ENCODE measurements at places on chromosomes 2 and 18.

DNA sequence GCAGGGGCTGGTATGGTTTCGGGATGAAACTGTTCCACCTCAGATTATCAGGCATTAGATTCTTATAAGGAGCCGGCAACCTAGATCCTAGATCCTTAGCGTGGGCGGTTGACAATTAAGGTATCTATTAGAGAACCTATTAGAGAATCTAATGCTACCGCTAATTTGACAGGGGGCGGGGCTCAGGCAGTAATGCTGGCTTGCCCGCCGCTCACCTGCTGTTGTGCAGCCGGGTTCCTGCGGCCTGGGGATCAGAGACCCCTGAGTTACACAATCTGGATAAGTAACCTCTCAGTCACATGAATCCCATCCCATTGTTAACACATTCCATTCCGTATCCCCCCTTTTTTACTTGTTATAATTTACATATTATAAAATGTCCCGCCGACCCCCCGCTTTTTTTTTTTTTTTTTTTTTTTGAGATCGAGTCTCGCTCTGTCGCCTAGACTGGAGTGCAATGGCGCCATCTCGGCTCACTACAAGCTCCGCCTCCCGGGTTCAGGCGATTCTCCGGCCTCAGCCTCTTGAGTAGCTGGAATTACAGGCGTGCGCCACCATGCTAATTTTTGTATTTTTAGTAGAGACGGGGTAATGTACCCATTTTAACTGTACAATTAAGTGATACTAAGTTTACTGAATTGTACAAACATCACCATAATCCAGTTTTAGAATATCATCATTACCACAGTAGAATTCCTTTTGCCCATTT, 42.0 kb upstream of the GPD2 start:
- no peak for DNase-seq

- DNase-seq, result no peak
These were observed 274.0 kb downstream of the TSN start for GRCh38 chr2:122029456-122029855.

DNA sequence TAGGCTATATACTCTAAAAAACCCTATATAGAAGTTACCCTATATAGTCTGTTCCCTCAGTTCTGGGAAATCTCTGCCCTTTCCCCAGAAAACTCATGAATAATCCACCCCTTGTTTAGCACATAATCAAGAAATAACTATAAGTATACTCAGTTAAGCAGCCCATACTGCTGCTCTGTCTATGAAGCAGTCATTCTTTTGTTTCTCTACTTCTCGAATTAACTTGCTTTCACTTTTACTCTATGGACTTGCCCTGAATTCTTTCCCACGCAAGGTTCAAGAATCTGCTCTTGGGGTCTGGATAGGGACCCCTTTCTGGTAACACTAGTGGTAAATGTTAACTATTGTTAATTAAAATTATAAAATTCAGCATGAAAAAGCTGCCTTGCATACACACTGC, 17.4 kb upstream of the AP1S3 start:
- no peak for DNase-seq

GRCh38 chr18:7485616-7486015, 81.5 kb upstream of the PTPRM start:
- DNase-seq, result no peak

- no peak for DNase-seq
These were observed 114.1 kb upstream of the PKDCC start for GRCh38 chr2:41933585-41934320.

- no peak for DNase-seq
These were observed 6.8 kb upstream of the CTAGE1 start for GRCh38 chr18:22424565-22424963.

DNA sequence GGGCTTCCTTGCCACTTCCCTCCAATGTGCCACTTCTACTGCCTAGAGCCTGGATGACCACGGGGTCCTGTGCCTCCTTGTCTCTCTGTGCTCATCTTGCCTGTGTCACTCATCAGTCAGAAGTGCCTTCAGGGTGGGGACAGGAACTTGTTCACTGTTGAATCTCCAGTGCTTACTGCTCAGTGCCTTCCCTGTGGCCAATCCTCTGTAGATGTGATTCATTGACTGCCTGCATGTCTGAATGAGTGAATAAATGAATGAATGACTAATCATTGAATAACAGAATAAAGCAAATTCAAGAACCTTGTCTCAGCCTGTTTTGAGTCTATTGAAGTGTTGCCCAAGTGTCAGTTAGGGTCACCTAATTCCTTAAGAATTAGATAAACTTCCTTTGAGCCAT, 42.3 kb upstream of the FAM136A start:
- no peak for DNase-seq

GRCh38 chr2:229032608-229033234, 238.4 kb downstream of the PID1 start:
- DNase-seq, result no peak

DNA sequence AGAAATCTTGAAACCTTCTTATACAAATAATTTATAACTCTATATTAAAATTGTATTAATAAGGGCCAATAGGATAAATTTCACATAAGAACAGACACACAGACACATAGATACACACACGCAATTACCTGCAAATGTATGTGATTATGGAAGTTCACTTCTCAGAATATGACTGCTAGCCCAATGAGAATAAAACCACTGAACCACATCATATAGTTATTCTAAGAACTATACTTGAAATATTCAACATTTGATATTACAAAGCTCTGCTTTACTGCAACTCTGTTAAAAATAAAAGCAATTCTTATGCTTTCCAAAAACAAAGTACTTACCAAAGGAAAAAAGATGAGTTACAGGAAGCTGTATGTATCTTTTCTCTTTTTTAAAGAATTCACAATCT, 51.1 kb downstream of the PGAP1 start:
- DNase-seq, result no peak

DNA sequence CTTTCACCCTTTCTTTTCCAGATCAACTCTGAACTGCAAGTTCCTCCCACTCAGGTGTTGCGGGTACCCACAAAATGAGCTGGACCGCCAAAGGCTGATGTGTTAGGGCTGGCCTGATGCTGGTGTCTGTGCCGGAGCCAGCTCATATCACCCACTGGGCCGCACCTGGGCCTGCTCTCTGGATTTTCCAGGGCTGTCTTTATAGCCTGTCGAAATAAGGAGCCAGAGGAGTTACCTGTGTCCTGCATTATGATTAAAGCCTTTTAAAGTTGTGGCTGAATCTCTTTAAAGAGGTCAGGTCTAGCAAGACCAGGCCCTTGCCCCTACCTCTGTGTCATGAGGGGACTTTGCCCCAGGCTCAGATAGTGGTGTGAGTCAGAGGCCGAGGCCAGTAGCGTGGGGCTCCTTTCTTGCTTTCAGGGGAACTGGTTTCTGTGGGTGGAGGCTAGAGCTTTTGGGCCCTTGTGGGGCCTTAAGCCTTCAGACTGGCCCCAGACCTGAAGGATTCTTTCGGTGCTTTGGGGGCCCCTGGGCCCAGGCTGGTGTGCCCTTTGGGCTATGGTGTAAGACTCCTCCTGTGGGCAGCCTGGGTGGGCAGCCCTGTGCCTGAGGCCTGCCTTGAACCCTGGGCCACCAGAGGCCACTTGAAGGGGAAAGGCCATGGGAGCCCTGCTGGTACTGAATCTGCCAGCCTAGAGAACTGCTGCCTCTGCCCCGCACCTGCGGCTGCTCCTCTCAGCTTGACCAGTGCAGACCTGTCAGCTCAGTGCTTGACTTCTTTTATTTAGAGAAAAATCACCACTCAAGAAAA, 21.3 kb downstream of the OTOF start:
- DNase-seq, result no peak

DNA sequence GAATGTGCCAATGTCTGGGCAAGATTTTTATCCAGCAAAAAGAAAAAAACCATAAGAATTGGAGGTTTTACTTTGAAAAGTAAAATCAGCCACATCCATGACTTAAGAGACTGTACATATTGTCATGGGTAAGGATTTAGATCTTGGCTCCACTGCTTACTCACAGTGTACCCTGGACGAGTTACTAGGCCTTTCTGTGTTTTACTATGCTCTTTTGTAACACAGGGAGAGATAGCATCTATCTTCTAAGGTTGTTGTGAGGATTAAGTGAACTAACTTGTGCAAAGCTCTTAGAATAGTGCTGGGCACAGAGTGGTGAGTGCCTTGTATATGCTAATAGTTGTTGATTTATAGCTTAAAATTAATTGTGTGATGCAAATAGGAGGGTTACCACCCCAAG, 255.9 kb downstream of the NEDD4L start:
- no peak for DNase-seq

DNA sequence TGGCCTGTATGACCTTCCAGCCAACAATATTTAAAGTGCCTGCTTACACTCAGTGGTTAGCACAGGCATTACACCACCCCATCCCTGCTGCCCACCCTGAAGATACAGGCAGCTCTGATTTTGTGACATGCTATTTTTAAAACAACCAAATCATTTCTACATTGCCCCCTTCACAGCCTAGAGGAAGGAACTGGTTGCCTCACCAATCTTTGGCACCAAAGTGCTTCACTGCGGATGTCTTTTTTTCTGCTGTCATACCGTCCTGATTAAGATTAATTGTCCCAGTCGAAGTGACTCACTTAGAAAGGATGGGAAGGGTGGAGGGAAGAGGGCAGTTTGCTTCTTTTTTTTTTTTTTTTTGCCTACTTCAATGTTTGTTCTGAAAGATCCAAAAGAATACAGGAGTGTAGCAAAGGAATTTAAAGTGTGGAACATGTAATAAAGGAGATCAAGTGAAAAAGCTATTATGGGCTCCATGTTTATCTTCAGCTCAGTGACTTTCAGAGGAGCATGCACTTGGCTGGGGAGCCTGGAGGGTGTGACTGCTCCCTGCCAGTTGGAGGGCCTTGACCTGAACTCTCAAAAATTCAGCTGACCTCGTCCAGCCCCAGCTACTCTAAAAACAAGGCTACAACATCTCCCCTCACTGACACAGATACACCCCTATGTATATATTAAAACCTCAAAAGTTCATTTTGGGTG, 501.1 kb upstream of the TNP1 start:
- no peak for DNase-seq

DNA sequence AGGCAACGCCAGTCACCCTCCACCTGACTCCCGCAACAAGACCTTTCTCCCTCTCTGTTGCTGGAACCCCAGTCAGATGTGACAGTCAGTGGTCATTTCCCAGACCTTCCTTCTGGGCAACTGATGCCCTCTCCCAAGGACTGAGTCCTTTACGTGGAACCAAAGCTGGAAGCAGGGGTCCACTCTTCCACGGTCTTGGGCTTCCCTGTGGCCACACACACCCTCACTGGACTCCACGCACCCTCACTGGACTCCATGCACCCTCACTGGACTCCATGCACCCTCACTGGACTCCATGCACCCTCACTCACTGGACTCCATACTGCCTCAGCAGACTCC, 7.1 kb downstream of the PTMA start:
- DNase-seq, result no peak

- DNase-seq, result no peak
These were observed 10.8 kb downstream of the GALNT1 start for GRCh38 chr18:35592298-35592697.

GRCh38 chr2:69255760-69256159, 131.3 kb downstream of the GFPT1 start:
- no peak for DNase-seq

GRCh38 chr18:64294967-64295366, 146.1 kb upstream of the LINC00305 start:
- no peak for DNase-seq

DNA sequence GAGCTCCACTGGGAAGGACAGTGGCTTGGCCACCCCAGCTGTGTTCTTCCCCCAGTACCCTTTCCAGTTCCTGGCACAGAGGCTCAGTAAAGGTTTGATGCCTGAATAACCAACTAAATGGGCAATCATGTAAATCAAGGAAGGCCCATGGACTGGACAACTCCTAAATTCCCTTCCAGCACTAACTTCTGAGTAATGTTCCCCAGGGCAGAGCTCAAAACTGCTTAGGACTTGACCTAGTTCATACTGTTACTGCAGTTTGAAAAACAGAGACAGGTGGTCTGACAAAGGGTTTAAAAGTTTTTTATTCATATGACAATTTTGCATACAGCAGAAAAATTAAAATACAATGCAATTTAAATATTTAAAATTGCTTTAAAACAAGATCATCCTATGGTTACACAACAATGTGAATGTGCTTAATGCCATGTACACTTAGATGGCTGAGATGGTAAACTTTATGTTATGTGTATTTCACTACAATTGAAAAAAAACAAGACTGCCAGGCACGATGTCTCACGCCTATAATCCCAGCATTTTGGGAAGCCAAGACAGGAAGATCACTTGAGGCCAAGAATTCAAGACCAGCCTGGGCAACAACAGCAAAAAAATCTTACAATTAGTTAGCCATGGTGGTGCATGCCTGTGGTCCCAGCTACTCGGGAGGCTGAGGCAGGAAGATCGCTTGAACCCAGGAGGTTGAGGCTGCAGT, 26.2 kb downstream of the PCBP1 start:
- no peak for DNase-seq

DNA sequence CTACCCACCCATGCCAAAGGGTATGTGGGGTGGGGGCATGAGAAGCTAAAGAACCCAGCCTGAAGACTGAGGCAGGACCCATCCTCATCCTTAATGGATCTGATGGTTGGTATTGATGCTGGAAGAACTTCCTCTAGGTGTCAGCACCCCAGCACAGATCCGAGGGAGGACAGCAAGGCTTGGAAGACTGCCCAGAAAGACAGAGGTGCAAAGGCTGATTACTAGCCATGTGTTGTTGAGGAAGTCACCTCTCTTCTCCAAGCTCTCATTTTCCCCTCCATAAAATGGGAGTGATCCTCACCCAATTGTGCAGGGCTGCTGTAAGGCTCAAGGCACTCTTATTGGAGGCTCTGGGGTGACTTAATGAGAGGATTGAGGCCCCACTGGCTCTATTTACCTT, 256.5 kb downstream of the CELF4 start:
- DNase-seq, result no peak

DNA sequence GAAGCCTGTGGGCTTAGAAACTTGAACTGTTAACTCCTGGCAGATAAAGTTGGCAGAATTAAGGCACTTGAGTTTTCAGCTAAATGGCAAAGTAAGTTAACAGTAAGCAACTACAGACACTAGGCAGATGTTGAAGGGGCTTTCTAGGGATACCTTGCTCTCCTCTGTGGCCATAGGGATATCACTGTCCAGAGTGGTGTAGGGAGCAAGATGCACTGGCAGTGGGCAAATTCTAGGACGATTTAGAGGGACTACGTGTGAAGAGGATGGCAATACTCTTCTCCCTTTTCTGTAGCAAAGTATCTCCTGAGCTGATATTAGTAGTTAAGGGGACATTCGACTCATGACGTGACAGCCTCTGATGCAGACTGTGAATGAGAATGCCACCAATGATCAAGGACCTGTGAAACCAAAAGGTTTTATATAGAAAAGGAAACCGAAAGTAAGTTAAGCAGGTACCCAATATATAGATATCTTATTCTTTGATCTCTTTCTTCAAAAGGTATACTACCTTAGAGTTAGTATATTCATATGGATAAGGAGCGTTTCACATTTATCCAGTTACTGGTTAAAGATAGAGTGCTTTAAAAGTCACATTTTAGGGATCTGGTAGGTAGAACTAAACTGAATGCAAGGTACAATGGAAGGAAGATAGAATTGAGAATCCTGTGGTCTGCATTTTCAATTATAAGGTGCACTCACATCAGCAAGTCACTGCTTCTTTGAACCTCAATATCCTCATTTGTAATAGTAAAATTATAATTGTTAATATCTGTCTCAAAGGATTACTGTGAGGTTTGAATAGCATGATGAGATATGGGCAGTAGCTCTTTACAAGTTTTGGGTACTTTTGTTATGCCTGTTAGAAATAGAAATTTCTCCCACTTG, 106.4 kb downstream of the KCNH7 start:
- no peak for DNase-seq

All from stimulated activated CD4-positive, alpha-beta T cell treated with anti-CD3 and anti-CD28 coated beads, Interleukin-12 subunit alpha, Interleukin-12 subunit beta, amount 100 ng/mL, for 24 hours (primary cell).